ENCODE measurements at places on chromosomes 16 and 17. TPM values are rescaled to one million over a fixed set of nuclear protein-coding genes. Genes with fewer than 3 reads are reported as not detected.

CD79B gene
- 4.7 TPM for total RNA-seq

DNA sequence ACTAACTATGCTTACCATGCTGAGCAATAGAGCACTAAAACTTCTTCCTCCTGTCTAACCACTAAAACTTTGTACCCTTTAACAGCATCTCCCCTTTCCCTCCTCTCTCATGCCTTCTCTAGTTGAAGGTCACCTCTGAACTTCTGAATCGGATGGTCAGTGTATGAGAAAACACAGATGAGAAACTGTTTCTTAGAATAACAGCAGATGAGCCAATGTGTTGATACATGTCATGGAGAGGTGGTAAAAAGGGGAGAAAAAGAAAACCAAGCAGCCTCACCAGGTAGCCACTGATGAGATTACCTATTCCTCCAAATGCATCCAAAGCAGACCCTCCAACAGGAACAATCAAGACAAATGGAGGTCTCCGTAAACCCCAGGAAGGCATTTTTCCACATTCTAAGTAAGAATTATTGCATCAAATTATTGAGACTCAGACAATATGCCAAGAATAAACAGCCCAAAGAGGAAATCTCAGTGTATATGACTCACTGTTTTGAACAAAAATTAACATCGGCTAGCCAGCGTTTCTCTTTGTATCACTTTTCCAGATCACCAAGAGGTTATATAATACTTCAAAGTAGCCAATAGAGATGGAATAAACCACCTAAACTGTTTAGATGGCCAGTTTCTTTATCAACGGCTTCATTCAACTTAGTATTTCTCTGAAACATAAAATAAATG lies 793.3 kb upstream of the SOX9 start:
- H3K4me1 ChIP-seq = no peaks in the 10 kb centered on the region
- H3K36me3 ChIP-seq = no peaks in the 10 kb centered on the region
- H3K27ac ChIP-seq = no peak overlapping the region
- DNase-seq = no peak
- H3K27me3 ChIP-seq = no peaks in the 10 kb centered on the region

- no peaks in the 10 kb centered on the region for H3K36me3 ChIP-seq
- H3K4me3 ChIP-seq = no peak overlapping the region
- DNase-seq = no peak
- no peaks in the 10 kb centered on the region for H3K27me3 ChIP-seq
- no peak overlapping the region for H3K27ac ChIP-seq
Measured at GRCh38 chr17:77779711-77780539, 178.6 kb upstream of the TNRC6C start.

NETO2 gene
- 11.2 TPM for total RNA-seq
